ENCODE measurements at places on chromosomes 3 and 15.

DNA sequence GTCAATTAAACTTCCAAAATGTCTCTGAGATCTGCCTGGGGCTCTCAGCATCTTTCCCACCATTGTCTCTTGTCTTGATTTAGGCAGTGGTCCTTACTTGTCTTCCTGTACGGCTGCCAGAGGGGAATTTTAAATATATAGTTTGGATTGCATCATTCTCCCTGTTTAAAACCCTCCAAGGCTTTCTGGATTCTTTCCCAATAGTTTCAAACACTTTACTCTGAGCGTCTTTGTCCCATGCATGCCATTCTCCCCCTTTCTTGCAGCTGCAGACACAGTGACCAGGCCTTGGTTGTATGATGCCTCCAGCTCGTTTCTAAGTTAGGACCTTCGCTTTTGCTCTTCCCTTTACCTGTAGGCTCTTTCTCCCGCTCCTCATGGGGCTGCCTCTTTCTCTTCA lies 323.3 kb upstream of the CTNNB1 start:
- no peak for DNase-seq

- DNase-seq = no peak
These were observed 831.5 kb downstream of the ROBO2 start for GRCh38 chr3:77871436-77871835.

DNA sequence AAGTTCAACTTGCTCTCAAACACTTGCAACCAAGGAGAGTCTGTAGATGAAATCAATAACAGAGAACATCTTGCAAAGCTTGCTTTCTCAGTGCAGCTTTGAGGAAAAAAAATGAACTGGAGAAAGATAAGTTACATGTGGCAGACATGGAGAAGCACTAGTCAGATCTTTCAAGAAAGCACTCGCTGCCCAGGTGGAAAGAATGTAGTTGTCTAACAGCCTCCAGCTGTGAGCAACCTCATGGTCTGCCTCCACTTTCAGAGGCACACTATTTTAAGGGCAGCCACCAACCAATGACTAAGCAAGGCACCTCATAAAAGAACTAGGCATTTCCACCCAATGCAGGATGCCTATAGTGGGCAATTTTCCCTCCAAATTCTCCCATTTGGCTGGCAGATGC lies 125.4 kb upstream of the CPNE4 start:
- DNase-seq = no peak

DNA sequence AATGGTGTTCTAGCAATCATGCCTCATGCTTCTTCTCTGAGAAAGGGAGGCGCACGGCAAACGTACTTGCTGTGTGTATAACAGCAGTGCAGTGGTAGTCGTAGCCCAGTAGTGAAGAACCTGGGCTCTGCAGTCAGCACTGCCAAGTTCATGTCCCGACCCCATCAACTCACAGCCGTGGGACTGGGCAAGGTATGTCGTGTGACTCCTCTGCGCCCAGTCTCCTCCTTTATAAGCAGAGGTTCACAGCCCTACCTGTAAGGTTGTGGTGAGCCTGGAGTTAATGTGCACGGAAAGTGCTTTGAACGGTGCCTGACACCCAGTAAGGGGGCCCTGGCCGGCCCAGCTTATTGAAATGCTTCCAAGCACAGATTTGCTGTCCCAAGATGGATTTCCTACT lies 26.6 kb downstream of the EHD4 start:
- DNase-seq = no peak

DNA sequence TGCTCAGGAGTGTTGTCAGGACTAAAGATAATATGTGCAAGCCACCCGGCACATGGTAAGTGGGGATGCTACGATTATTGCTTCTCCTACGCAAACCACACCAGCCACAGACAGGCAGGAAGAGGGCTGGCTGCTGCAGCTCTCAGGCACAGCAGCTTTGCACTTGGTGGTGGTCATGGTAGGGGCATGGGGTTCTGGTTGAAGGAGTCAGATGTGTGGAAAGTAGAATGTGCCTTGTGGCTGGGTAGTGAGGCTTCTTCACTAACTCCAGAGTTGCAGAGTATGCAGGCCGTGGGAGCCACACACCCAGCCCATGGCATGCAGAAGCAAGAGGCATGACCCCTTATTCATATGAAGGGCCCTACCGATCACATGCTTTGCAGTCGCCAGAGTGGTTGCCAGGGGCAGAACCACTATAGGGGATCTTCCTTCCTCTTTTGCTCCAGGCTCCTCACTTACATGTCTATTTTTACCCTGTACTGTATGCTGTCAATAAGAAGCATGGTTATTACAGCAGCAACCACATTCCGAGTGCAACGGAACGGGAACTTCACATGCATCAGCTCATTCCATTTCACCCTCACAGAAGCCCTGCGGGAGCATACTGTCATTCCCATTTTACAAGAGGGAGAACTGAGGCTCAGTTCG lies 59.2 kb upstream of the HERC1 start:
- peak; percentile 55 for DNase-seq

- DNase-seq = peak; percentile 46
These were observed 513.7 kb downstream of the FOXP1 start for GRCh38 chr3:71069797-71070196.

GRCh38 chr3:53196575-53197407 lies 35.8 kb downstream of the PRKCD start:
- no peak for DNase-seq

All from activated T-helper 1 cell treated with Interleukin-2 at 50 U/mL for 16 hours (primary cell).